ENCODE measurements at places on chromosomes 16 and 17. TPM values are rescaled to one million over a fixed set of nuclear protein-coding genes. Genes with fewer than 3 reads are reported as not detected.

KRT31 gene
- not detected for polyA plus RNA-seq

ALOXE3 gene
- 0.04 TPM for polyA plus RNA-seq

TRPV3 gene
- polyA plus RNA-seq, result 1.1 TPM

ARHGAP27 gene
- polyA plus RNA-seq, result 13.8 TPM

RPH3AL gene
- polyA plus RNA-seq, result 20.1 TPM

- no peak for DNase-seq
Measured at GRCh38 chr17:45700171-45701090, 83.7 kb upstream of the CRHR1 start.

DNA sequence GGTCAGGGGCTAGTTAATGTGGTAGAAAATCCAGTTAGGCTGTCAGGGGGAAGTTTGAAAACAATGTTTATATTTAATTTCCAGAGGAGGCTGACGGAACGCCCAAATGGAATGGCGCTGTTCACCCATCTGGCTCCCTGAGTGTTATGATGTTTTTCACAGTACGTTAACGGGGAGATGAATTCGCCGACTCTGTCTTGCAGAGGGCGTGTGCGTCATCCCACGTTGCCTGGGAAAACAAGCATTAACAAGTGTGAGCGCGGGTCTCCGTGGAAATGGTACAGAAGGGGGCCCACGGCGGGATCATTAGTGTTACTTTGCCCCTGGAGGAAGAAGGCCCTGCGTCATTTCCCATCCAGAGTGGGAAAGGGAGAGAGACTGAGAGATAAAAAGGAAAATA is 29.6 kb downstream of the RGS9 start:
- DNase-seq, result no peak

DNA sequence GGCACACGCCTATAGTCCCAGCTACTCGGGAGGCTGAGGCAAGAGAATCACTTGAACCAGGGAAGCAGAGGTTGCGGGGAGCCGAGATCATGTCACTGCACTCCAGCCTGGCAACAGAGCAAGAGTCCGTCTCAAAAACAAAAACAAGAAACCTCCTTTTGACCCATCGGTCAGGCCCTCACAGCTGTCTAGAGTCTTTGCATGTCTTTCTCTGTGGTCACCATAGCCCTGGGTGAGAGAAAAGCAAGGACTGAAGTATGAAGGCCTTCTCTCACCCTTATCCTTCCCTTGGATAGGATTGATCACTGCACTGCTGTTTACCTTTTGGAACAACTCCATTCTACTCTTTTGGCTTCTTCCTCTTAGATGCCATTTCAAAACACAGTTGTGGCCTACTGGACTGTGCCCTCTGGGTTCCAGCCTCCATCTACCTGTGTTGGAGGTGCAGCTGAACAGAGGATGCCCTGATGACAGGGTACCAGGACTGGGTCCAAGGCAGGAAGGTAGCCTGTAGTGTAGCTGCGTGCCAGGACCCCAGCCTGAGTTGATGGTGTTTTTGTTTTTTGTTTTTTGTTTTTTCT is 37.1 kb downstream of the LDHD start:
- DNase-seq, result no peak

DNA sequence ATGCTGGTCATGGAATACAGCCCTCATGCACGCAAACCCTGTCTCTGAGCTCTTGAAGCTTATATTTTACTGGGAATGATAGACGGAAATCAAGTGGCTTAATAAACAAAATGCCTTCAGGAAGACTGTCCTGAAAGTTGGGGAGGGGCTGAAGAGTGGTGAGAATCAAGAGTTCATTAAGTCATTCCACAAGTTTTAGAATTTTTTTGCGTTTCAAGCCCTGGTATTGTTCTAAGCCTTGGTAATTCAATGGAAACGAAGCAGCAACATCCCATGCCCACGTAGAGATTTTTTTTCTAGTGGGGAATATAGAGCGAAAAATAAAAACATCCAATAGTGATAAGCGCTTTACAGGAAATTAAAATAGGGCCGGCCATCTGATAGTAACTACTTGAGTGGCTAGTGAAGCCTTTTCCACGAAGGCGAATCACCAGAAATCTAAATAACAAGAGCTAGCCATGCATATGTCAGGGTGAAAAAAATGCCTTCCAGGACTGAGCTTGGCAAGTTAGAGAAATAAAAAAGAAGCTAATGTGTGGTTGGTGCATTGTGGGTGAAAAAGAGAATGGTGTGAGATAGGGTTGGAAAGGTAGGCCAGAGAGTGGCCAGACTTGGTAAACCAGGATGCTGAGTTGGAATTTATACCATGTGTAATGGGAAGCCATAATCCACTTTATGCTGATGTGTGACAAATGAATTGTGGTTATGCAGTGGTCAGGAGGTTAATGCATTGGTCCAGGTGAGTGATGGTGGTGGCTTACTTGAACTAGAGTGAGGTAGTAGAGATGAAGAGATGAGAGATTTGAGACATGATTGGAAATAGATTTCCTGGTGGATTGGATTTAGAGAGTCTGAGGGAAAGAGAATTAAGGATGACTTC is 772 bp downstream of the PFAS start:
- no peak for DNase-seq

DNA sequence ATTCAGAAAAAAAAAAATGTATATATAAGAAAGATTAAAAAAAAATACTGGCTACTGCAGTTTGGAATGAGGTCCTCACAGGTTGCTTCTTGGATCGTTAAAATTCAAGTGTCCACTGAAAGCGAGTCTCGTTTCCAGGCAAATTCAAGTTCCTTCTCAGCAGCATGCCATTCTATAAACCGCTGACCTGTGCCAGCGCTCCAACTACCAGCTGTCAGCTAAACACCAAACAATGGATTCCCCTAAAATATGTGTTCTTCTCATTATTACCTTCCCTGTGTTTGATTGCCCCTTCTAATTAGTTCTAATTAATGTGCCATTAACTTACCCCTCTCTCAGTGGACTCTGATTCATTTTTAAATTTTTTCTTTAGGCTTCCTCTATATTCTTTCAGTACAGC is 92.4 kb downstream of the DNAH9 start:
- no peak for DNase-seq

- DNase-seq, result no peak
Measured at GRCh38 chr16:27539120-27539519, 10.6 kb downstream of the GTF3C1 start.

- DNase-seq, result no peak
Measured at GRCh38 chr17:76994237-76994637, 126.0 kb downstream of the MGAT5B start.

- DNase-seq, result no peak
Measured at GRCh38 chr17:17628388-17629008, 37.0 kb upstream of the PEMT start.

GRCh38 chr17:34118564-34118963 is 136.5 kb upstream of the CCL2 start:
- no peak for DNase-seq

DNA sequence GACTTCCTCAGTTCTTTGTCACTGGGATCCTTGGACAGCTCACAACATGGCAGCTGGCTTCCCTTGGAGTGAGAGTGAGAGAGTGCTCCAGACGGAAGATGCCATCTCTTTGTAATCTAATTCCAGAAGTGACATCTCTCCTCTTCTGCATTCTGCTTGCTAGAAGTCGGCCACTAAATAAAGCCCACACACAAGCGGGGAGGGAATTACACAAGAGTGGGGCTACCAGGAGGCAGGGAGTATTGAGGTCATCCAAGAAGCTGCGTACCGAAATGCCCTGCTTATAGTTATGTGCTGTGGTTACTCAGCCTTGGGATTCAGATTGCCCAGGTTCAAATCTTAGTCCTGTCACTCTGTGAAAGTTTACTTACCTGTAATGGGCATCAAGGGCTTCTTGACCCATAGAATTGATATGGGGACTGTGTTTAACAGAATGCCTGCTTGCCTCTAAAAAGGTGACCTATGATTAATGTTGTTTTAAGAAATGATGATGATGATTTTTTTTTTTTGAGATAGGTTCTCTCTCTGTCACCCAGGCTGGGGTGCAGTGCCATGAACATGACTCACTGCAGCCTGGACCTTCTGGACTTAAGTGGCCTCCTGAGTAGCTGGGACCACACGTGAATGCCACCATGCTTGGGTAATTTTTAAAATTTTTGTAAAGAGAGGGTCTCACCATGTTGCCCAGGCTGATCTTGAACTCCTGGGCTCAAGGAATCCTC is 120.9 kb upstream of the HS3ST2 start:
- DNase-seq, result no peak

- DNase-seq, result no peak
Measured at GRCh38 chr16:89024546-89025060, 47.6 kb upstream of the CBFA2T3 start.

DNA sequence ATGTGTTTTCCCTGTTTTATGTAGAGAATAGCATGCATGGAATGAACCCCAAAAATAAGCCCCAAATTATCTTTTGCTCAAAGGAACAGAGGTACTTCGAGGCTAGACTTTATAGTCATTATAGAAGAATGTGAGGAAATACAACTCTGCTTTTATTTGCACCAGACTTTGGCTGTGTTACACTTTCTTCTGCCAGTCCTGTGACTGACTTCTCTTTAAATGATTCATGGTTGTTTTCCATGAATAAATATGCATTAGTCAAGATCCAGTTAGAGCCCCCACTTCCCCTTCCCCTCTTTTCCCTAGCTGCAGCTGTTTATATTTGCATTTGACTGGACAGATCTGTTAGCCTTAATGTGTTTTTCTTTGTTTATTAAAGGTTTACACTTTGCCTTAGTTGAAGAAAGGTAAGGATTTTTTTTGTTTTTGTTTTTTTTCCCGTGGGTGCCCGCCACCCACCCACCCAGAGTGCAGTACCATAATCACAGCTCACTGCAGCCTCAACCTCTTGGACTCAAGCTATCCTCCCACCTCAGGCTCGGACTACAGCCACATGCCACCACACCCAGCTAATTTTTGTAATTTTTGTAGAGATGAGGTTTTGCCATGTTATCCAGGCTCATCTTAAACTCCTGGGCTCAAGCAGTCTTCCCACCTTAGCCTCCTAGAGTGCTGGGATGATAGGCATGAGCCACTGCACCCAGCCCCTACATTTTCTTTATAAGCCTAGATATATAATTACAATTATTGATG is 152.6 kb downstream of the CYB561 start:
- no peak for DNase-seq

DNA sequence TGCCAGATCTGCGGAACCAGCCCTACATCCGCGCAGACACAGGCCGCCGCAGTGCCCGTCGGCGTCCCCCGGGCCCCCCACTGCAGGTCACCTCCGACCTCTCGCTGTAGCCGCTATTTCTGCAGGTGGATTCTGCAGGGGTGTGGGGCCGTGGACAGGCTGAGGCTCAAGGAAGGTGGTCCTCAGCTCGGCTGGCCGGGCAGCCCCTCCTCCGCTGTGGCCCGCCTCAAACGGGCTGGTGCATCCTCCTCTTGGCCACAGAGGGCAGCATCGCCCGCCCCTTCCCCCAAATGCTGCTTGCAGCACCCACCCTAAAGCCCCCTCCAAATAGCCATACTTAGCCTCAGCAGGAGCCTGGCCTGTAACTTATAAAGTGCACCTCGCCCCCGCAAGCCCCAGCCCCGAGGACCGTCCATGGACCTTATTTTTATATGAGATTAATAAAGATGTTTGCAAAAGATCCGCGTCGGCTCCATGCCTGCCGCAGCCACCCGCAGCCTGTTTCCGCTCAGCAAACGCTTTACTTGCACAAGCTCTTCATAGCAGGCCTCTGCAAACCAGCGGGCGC is 14.9 kb downstream of the SPATA32 start:
- no peak for DNase-seq

GRCh38 chr16:56608043-56608875 is at the start of gene MT2A:
TSS of gene MT2A (plus strand) at chr16:56608584. CDS start at chr16:56608656, 72 bp downstream.
- DNase-seq, result peak; percentile 82

DNA sequence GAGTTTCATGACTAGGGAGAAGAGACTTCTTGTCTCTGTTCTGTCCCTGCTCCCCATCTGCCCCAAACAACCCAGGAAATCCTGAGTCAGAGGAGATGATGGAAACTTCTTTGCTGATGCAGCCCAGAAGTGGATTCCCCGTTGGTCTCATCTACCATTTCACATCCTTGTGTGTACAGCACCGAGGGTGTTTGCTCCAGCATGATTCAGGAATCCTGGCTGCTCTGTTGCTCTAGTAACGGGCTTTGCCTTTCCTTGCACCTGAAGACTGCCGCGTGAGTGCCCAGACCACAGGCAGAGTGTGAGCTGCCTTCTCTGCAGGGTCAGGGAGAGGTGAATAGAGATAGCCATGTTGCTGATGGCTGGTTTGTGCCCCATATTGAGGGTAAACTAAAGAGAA is 408.4 kb downstream of the CPPED1 start:
- DNase-seq, result no peak

DNA sequence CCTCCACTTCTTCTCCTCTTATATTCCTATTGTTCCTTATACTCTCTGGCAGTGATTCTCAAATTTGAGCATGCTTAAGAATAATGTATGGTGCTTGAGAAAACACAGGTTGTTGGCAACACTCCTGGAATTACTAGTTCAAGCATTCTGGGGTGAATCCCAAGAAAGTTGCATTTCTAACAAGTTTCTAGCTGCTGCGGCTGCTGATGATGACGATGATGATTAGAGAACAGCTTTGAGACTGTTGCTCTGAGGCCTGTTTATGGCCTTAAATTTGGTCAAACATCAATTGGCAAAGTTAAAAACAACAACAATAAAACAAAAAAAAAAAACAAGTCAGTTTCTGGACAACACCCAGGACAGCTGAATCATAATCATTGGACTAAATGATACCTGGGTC is 961.9 kb downstream of the CDH11 start:
- no peak for DNase-seq

DNA sequence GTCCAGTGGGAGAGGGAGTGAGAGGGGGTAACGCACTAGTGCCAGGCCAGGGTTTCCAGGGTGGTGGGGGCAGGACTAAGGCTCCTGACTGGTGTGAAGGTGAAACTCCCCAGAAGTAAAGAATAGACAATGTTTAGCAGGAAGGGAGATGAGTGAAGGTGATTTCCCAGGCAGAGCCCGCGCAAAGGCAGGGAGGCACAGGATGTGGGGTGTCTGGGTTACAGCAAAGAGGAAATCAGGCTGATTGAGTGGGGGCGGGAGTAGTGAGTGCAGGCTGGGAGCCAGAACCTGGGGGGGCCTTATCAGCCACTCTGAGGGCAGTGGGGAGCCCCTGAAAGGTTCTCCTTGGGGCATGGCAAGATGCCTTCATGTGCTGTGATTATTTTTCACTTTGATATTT is 167.5 kb downstream of the UTP18 start:
- no peak for DNase-seq

DNA sequence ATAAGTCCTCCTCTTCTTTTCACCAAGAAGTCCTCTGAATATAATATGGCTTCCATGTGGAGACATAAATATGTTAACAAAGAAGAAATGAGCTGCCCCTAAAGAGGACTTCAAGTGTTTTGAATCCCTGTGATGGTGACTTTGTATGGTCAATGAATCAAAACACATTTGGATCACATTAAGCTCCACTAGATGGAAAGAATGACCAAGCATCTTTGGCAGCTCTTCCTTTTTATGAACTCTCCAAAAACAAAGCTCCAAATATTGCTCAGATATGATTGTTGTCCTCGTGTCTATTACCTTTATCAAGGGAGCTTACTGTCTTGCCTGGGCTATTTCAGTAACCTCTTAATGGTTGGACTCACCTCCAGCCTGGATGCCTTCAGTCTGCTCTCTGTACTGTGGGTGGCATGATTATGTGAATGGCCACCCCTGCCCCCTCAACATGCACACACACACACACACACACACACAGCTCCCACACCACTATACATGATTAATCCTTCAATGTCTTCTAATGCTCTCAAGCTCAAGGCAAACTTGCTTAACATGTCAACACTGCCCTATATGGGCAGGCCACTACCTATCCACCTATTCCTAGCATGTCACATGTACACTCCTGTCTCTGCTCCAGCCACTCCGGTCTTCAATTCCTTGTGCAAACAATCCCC is 346.6 kb upstream of the SALL1 start:
- no peak for DNase-seq
